Activated naive CD4-positive, alpha-beta T cell (primary cell): ENCODE measurements at places on chromosomes 7 and 10.

DNA sequence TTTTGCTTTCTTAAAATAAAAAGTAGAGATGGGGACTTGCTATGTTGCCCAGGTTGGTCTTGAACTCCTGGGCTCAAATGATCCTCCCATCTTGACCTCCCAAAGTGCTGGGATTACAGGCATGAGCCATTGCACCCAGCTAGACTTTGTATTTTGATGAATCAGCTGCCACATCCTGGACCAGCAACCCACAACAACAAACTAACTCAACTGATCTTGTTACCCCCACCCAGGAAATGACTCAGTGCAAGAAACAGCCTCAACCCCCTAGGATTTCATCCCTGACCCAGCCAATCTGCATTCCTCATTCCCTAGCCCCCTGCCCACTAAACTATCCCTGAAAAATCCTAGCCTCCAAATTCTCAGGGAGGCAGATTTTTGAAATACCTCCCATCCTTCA, 123.8 kb downstream of the IPMK start:
- DNase-seq = no peak

- no peak for DNase-seq
Measured at GRCh38 chr10:77289027-77289501, 348.5 kb downstream of the KCNMA1 start.

DNA sequence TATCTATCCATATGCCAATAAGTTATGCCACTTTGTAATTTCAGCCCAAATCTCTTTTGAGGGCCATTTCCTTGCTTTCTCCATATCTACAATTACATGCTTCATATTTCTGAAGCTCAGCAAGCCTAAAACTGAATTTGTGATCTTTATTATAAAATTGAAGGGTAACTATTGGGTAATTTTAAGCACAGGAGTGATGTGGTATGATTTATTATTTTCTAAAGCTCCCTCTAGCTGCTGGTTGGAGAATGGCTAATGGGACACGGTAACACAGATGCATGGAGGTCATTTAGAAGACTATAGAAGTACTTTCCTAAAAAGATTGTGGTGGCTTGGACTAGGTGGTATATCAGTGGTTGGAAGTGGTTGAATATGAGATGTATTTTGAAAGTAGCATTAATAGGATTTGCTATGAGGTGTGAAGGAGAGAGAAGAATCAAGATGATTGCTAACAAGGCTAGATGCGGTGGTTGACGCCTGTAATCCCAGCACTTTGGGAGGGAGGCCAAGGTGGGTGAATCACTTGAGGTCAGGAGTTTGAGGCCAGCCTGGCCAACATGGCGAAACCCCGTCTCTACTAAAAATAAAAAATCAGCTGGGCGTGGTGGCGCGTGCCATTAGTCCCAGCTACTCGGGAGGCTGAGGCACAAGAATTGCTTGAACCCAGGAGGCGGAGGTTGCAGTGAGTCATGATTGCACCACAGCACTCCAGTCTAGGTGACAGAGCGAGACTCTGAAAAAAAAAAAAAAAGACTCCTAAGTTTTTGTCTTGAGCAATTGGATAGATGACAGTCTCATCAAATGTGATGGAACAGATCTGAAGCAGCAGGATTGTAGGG, 13.9 kb downstream of the KLHDC10 start:
- no peak for DNase-seq

DNA sequence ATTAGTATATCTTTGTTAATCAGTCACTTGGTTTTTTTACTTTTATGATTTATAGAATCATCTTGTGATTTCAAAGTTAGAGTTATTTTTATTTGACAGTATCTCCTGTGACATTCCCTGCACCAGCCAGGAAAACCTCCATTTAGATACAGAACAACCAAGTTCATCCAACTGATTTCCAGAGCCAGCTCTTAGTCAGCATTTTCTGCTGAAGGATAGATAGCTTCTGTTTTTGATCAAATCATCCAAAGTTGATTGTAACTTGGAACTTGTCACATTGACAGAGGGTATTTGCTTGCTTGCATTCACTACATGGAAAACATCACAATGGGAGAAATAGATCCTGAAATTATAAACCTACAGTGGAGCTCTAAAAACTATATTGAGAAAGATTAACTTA, 122.6 kb downstream of the PON1 start:
- no peak for DNase-seq

GRCh38 chr7:130953196-130953595, 219.2 kb upstream of the KLF14 start:
- DNase-seq = no peak
